ENCODE measurements at places on chromosomes 7 and 10.

- no peak for DNase-seq
Measured at GRCh38 chr7:148588168-148588567, 2.4 kb upstream of the C7orf33 start.

- no peak for DNase-seq
Measured at GRCh38 chr10:29619241-29619669, 15.5 kb downstream of the SVIL start.

DNA sequence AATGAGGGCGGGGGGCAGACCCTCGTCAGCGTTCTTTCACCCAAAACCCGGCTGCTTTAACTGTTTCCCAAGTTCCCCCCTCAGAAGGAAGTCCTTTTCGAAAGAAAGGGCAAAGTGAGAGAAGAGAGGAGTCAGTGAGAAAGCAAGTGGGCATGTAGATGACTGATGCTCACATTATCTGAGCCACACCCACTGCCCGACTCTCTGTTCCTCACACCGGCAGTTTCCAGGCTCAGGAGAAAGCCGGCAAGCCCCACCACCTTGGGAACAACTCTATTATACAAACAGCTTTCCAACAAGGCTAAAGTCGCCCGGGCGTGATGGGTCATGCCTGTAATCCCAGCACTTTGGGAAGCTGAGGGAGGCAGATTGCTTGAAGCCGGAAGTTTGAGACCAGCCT is 23.1 kb downstream of the RCC1L start:
- no peak for DNase-seq

- DNase-seq, result no peak
Measured at GRCh38 chr7:110800984-110801383, 289.9 kb upstream of the LRRN3 start.

- DNase-seq, result no peak
Measured at GRCh38 chr7:28406192-28406591, 6.1 kb upstream of the CREB5 start.

DNA sequence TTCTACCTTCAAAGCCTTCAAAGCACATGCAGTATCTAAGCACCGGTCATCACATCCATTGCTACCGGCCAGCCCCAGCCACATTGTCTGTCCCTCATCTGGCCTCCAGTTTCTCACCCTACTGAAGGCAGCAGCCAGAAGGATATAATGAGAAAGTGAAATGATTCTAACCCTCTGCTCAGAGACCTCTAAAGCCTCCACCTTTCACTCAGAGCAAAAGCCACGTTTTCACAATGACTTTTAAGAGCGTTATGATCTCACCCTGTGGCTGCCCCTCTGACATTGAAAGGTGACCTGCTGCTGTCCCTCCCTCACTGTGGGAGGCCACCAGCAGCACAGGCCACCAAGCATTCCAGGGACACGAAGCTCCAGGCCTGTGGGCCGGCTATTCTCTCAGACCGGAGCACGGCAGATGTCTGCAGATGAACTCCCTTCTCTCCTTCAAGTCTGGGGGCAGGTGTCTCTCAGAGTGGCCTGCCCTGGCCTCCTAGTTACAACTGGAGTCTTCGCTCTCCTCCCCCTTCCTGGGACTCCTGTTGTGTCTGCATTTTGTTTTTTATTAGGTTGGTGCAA is 94.9 kb upstream of the EEPD1 start:
- DNase-seq, result no peak

GRCh38 chr10:30594077-30594476 is 35.5 kb downstream of the LYZL2 start:
- no peak for DNase-seq

Measured in suppressor macrophage (primary cell).